ENCODE measurements at places on chromosomes 3 and 15. TPM values are rescaled to one million over a fixed set of nuclear protein-coding genes. Genes with fewer than 3 reads are reported as not detected.

DNA sequence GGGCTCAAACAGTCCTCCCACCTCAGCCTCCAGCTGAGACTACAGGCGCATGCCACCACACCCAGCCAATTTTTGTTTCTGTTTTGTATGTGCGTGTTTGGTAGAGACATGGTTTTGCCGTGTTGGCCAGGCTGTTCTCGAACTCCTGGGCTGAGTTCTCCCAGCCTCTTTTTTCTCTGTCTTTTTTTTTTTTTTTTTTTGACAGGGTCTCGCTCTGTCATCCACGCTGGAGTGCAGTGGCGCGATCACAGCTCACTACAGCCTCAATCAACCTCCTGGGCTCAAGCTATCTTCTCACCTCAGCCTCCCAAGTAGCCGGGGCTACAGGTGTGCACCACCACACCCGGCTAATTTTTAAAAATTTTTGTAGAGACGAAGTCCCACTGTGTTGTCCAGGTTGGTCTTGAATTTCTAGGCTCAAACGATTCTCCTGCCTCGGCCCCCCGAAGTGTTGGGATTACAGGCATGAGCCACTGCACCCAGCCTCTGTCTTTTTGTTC, 867 bp upstream of the DCAF1 start:
- H3K36me3 ChIP-seq = no peaks in the 10 kb centered on the region
- no peak overlapping the region for H3K4me3 ChIP-seq
- peak overlapping the region; percentile 71 for H3K27ac ChIP-seq
- H3K4me1 ChIP-seq = no peaks in the 10 kb centered on the region
- no peaks in the 10 kb centered on the region for H3K27me3 ChIP-seq

GRCh38 chr3:181718987-181719911, 7.5 kb downstream of the SOX2 start:
- DNase-seq = no peak
- H3K27me3 ChIP-seq = peaks cover 96% of the 10 kb centered on the region
- no peaks in the 10 kb centered on the region for H3K36me3 ChIP-seq
- no peak overlapping the region for H3K27ac ChIP-seq
- H3K4me3 ChIP-seq = no peak overlapping the region

DNA sequence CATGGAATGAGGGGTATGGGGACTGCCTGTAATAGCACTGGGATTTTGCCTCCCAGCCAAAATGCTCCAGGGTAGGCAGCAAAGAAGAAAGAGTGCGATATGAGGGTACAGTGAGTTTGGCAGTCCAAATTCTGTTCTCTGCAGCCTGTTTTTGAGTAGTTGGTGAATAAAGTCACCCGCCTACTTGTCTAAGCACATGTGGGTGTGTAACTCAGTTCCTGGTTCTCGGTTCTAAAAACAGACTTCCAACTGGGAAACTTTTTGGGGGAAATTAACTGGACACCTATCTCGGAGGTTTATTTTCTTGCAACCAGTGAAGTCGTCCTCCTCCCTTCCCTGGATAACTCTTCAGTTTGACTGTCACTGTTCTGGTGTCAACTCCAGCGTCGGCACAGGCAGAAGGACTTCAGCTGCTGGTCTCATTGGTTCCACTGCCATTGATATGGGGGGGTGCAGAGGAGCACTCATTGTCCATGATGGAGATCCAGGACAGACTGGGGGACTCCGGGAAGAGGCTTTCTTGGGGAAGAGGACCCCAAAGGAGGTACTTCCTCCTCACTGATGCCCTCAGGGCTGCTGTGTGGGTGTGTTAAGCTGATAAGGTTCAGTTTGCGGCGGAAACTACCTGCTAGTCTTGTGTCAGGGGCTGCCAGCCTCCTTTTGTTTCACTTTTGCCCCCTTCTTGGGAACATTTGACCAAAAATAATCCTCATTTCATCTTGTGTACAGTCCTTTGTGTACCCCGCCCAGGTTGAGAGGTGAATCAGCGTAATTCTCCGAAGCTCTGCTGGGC, 13.2 kb downstream of the GHRL start:
- H3K36me3 ChIP-seq = peaks cover 26% of the 10 kb centered on the region
- no peak overlapping the region for H3K27ac ChIP-seq
- DNase-seq = no peak
- H3K4me1 ChIP-seq = no peaks in the 10 kb centered on the region
- no peak overlapping the region for H3K4me3 ChIP-seq
- H3K27me3 ChIP-seq = no peaks in the 10 kb centered on the region

DNA sequence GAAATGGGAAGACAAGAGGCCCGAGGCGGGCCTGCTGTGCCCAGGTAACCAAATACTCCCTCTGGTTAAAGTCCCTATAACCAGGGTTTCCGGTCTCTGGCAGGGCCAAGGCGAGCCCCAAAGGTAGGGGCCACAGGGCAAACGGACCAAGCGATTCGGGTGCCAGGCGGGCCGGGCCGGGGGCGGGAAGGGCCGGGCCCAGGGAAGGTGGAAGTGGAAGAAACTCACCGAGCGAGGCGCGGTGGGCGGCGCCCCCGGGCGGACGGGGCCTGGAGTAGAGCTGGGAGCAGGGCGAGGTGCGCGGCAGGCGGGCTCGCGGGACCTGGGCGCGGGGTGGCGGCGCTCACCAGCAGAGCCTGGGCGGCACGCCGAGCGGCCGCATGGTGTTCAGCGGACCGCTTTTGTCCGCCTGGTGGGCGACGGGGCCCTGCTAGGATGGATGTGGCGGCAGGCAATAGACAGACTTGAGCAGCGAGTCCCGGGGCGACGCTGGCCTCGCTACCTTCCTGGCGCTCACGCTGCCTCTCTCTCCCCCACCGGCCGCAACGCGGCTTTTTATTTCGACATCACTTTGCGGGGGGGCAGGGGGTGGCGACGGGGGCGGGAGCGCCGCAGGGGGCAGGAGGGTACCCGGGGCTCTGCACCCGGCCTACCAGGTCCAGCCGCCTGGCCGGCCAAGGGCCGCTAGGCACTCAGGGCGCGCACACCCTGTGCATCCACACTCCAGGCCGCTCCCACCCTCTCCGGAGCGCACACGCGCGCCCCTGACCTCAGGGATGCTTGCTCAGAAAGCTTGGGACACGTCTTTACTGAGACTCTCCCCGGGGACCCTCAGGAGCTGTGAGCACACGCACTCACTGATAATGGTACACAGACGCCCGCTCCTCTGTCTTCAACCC, at the start of gene GATA2:
Gene GATA2 (minus strand): TSS at position 531 of the 899 bp plus-strand sequence. CDS start 6,170 bp downstream, outside the sequence.
- H3K36me3 ChIP-seq = no peaks in the 10 kb centered on the region
- H3K27ac ChIP-seq = no peak within 1 kb of the TSS
- H3K27me3 ChIP-seq = peaks cover 72% of the 10 kb centered on the region
- no peak within 1 kb of the TSS for H3K4me3 ChIP-seq
- peaks cover 31% of the 10 kb centered on the region for H3K4me1 ChIP-seq

The IL20RB gene
- 0.58 TPM for polyA plus RNA-seq

- H3K27ac ChIP-seq = no peak overlapping the region
- H3K4me3 ChIP-seq = no peak overlapping the region
- no peaks in the 10 kb centered on the region for H3K4me1 ChIP-seq
- H3K27me3 ChIP-seq = no peaks in the 10 kb centered on the region
- DNase-seq = no peak
These were observed 800.8 kb downstream of the TUSC7 start for GRCh38 chr3:117510396-117510795.
